Left colon (tissue), 2 donors: ENCODE measurements at places on chromosomes 2 and 18. TPM values are rescaled to one million over a fixed set of nuclear protein-coding genes. Genes with fewer than 3 reads are reported as not detected.
A peak's percentile ranks its signal among the peaks of the same experiment; 100 is the strongest.

- DNase-seq = no peak
Observed at GRCh38 chr18:63284173-63284799, 35.3 kb downstream of the BCL2 start.

GRCh38 chr18:22872900-22873537, 60.1 kb upstream of the RBBP8 start:
- DNase-seq = no peak

DNA sequence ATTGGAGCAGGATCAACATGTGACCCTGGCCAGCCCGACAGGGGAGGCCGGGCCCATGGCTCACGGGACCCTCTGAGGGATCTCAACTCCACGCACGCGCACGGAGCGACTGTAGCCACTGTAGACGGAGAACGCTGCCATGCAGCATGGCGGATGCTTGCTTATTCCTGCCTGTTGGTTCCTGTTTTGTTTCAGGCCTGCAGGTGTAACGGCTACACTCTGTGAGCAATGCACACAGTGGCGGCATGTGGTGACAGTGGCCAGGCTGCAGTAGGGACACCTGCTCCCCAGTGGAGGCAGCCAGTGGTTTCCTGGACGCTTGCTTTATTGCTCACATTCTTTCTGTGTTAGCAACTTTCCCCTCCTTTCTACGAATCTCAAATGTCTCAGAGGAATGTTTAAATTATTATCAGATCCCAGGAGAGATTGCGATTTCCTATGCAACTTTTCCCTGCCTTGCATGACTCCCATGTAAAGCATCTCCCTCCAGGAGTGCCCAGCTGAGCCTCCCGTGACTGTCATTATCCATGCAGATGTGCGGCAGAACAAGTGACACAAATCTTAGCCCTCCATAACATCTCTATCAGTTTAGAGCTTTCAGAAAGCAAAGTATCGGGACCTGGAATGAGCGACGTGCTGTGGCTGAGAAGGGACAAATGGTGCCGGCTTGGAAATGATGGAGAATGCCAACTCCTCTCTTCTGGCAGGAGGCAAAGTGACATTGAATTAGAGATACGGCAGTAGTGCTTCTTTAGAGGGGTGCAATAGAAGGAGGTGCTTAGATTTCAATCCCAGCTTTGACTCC, 209.7 kb downstream of the ASB1 start:
- no peak for DNase-seq

The ITGA6 gene
- total RNA-seq = 159 TPM

DNA sequence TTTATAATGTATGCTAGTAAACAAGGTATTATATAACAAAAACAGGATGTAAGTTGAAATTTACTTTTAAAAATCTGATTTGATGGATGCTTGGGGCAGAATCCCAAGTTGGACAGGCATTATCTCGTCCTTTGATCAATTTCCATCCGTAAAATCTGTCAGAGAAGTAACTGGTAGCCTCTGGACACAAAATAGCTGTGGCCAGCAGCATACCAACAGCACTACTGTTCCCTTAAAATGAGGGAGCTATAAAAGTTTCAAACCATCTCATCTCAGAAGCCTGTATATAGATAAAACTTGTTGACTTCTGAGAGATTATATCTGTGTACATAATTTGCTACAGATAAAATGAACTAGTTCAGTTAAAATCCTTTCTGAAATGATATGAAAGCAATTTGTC, 14.7 kb upstream of the METAP1D start:
- no peak for DNase-seq

- DNase-seq = no peak
Observed at GRCh38 chr18:27959101-27959500, 217.8 kb downstream of the CDH2 start.

DNA sequence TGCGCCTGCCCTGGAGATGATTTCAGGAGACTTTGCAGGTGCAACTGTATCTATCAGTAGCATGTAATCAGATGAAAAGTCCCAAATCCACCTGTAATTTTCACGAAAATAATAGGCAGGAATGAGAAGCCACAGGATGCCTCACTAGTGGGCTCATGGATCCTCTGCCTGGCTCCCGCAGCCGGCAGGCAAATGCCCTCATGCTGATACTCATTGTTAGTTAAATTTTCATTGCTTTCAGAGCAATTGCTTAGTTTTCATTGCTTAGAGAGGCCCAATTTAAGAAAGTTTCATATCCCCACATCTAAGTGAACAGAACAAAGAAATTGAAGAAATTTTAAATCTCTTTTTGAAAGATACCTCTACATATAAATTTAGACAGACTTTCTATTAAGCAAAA, 57.6 kb upstream of the CTDP1 start:
- DNase-seq = no peak

- DNase-seq = no peak
Observed at GRCh38 chr2:211868996-211869533, 669.5 kb downstream of the ERBB4 start.

The ANKRD62 gene
- 0.73 TPM for total RNA-seq

GRCh38 chr18:25679491-25679890, 327.5 kb upstream of the ZNF521 start:
- no peak for DNase-seq

The PMAIP1 gene
- 2.6 TPM for total RNA-seq

DNA sequence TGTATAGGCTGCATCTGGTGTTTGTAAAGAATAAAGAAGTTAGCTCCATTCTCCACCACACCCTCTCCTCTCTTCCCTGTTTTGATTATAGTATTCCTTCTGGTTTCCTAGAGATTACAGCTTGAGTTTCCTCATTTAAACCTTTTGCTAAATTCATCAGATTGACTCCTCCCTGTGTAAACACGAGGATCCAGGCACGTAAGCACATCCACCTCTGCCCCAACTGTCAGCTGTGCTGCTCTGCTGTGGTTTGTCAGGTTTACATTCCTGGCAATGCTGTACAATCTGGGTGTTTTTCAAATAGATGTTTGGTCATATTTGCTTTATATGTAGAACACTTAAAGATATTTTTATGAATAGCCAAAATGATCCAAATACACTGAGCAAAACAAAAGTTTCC, 302.8 kb downstream of the PTGR3 start:
- DNase-seq = peak; percentile 53

DNA sequence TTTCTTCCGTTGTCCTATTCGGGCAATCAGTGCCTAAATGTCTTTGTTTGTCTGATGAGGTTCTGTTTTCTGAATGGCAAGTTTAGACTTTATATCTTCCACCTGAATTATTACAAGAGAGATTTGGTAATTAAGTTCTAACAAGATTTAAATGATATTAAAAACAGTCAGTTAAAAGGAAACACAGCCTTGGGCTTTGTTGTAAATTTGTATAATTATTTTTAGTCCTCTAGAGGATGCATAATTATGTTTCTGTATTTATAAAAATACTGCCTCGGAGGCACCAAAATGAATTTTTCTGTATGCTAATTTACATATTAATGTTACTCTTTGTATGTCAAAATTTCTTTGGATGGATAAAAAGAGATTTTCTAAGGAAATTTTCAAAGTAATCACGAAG, 136.7 kb downstream of the CDCA7 start:
- no peak for DNase-seq

DNA sequence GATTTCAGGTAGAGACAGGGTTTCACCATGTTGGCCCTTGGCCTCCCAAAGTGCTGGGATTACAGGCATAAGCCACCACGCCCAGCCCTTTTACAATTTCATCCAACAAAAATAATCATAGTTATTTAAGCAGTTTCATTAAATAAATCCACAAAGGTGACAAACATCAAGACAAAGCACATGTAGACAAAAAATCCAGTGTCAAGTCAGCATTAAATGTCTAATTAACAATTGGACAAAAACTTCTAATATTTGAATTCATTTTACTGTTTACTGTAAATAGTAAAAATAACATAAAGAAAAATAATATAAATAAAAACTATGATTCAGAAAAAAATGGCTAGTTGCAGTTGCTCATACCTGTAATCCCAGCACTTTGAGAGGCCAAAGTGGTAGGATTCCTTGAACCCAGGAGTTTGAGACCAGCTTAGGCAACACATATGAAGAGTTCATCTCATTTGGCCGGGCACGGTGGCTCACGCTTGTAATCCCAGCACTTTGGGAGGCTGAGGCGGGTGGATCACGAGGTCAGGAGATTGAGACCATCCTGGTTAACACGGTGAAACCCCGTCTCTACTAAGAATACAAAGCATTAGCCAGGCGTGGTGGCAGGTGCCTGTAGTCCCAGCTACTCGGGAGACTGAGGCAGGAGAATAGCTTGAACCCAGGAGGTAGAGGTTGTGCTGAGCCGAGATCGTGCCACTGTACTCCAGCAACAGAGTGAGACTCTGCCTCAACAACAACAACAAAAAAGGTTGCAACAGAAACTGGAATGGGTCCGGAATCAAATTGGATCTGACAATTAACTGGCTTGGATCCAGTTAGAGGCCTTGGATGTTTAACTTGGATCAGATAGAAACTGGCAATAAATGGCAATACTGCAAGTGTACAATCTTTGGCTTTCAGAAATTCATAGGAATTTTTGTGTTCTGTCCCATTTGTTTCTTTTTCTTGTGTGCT, 56.9 kb upstream of the MAT2A start:
- no peak for DNase-seq

DNA sequence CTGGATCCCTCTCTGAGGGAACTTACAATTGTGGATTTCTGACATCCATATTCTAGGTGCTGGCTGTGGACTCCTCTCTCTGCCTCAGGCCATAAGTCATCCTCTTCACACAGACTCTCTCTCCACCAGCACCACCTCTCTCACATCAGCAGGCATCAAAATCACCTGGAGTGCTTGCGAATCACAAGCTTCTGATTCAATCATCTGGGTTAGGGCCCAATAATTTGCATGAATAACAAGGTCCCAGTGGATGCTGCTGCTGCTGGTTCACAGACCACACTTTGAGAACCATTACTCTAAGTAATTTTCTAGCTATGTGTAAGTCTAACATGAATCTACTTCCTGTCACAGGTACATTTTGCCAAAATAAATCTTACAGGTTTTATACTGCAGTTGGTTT, 214.9 kb downstream of the DSEL start:
- no peak for DNase-seq

GRCh38 chr2:181063696-181064095, 83.3 kb downstream of the UBE2E3 start:
- DNase-seq = no peak

The TAF4B gene
- 3.2 TPM for total RNA-seq

DNA sequence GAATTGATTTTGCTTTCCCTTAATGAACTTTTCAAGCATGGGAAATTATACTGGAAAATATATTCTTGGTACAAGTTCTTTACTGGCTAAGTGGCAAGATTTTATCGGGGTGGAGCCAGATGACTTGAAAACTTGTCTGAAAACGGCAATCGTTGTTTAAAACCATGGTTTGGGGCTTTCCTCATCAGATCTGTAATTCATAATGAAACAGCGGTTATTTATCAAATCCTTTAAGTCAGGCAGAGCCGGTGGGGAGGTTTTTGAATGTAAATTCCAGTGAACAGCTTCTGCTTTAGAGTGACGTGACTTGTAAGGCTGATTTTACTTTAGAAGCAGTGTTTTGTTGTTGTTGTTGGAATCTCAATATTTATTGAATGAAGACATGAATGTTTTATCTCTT, 2.6 kb downstream of the SEC11C start:
- no peak for DNase-seq

The C1QL2 gene
- total RNA-seq = not detected

The CDK15 gene
- 0.24 TPM for total RNA-seq

DNA sequence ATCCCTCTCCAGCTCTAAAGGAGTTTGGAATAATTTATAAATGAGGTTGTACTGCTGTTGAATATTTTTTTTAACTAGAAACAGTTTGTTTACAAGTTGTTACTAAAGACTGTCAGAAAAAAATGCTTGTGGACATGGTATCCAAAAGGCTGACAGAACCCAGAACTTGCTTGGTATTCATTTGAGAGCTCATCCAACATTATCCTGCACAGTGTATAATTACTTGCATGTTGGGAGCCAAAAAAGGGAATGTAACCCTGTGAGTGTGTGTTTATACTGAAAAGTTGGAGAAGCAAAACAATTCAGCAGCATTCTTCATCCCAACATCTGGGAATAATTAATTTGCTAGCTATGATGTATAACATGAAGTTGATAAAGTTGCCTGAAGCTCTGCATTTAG, 42.1 kb upstream of the EHBP1 start:
- no peak for DNase-seq

DNA sequence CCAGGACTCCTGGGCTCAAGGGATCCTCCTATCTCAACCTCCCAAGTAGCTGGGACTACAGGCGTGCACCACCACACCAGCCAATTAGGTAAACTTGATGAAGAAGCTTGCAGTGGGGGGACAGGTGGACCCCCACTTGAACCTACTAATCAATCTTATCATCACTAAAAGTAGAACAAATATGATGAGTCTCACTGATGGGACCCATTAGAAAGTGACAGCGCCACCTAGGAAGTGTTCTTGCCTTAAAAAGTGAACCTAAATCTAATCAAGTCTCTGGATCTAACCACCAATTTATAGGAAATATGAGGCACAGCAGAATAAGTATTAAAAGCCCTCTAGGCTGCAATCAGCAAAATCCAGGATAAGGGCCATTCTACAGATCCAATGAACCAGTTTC, 79.2 kb downstream of the BIN1 start:
- DNase-seq = no peak

The TCF7L1 gene
- 3.9 TPM for total RNA-seq

- DNase-seq = no peak
Observed at GRCh38 chr2:23692263-23692662, 234.7 kb downstream of the ATAD2B start.

DNA sequence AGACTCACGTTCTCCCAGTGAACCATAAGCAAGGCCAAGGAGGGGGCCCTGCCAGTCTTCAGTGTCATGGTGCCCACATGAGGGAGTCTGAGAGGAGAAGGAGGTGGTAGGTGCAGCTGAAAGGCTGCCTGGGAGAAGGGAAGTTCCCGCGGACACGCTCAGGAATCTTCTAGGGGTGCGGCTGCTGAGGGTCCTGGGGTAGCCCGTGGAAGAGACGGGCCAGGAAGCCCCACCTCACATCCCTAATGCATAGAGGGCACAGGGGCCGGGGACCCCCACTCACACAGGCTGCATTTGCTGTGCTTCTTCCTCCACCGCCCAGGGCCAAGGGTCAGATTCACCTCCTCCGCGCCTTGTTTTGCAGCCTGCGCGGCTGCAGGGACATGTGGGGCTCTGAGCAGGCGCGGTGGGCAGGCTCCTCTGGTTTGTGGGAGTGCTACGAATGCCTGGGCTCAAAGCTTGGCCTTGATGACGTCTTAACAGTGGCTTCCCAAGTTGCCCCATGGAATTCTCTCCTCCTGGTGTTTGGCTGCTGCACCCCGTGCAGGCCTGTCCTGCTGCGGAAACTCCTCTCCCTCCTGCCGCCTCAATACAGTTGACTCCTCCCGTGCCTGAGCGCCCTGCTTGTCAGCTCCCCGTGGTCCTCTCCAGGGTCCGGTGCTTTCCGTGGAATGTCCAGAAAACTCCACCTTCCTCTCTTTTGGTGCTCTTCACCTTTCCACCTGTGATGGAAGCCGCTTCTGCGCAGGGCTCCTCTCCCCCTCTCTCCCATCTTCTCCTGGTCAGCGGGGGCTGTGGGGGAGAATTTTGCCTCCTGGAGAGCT, 95.7 kb downstream of the VAPA start:
- DNase-seq = no peak

DNA sequence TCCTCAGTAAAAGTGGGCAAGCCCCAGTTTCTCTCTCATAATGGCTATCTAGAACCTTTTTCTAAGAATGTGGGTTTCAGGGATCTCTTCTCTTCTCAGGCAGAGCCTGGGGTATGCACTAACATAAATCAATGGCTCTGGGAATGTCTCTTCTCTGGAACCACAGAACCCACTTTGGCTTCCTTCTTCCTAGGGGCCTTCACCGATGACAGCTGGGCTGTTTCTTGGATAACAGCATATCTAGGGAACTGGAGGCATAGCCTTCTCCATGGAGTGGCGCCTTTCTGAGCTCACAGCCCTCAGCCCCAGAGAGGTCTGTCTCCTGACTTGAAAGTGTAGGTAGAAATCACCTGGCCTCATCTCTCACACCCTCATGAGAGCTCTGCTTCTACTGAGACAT, 247.9 kb downstream of the CLIP4 start:
- DNase-seq = no peak
